Spleen (tissue), 13 donors: ENCODE measurements at places on chromosomes 13 and 19.
A peak's percentile ranks its signal among the peaks of the same experiment; 100 is the strongest.

GRCh38 chr19:2582984-2583956, 107.3 kb downstream of the GADD45B start:
- no peak overlapping the region for H3K4me3 ChIP-seq
- H3K27ac ChIP-seq: no peak overlapping the region
- no peaks in the 10 kb centered on the region for H3K36me3 ChIP-seq
- peaks cover 53% of the 10 kb centered on the region for H3K4me1 ChIP-seq

GRCh38 chr13:84973661-84974060, 825.6 kb downstream of the SLITRK6 start:
- H3K36me3 ChIP-seq: no peaks in the 10 kb centered on the region
- no peaks in the 10 kb centered on the region for H3K27me3 ChIP-seq
- H3K27ac ChIP-seq: no peak overlapping the region
- no peak for DNase-seq

- no peaks in the 10 kb centered on the region for H3K4me1 ChIP-seq
- DNase-seq: no peak
- H3K27ac ChIP-seq: no peak overlapping the region
- no peak overlapping the region for H3K4me3 ChIP-seq
These were observed 406.7 kb upstream of the ZNF507 start for GRCh38 chr19:31938675-31939074.

GRCh38 chr13:31321457-31321856, 121.7 kb downstream of the B3GLCT start:
- DNase-seq: no peak
- no peaks in the 10 kb centered on the region for H3K27me3 ChIP-seq
- H3K4me1 ChIP-seq: no peaks in the 10 kb centered on the region
- peaks cover 40% of the 10 kb centered on the region for H3K36me3 ChIP-seq
- H3K27ac ChIP-seq: peak overlapping the region; percentile 44

DNA sequence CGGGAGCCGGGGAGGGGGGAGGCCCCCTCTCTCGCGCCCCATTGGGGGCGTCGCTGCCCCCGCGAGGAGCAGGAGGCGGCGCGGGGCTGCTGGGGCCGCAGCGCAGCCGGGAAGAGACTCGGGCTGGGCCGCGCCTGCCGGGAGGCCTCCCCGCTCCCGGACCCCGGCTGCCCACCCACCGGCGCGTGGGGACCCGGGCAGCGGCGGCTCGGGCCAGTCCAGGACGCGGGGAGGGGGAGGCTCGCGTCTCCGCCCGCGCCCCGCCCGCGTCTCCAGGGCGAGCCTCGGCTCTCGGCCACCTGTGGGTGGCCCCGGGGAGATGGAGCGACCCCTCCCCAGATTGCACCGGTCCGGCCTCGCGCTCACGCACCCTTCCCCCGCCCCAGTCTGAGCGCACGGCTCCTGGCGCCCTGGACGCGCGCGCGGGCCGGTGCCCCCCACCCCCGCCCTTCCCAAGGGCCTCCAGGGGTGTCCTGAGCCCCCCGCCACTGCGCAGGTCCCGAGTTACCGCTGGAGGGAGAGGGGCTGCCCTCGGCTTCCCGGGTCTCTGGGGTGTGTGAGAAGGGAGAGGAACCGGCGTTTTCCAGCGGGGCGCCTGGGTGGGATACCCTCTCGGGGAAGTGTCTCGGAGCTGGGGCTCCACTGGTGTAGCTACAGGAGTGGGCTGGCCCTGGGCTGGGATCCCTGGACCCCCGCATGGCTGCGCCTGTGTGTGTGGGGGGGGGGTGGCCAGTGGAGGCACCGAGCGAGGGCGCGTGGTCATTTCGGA, 645 bp downstream of the PALM start:
- peak overlapping the region; percentile 80 for H3K27ac ChIP-seq
- H3K36me3 ChIP-seq: no peaks in the 10 kb centered on the region
- H3K27me3 ChIP-seq: peaks cover 27% of the 10 kb centered on the region
- H3K4me3 ChIP-seq: peak overlapping the region; percentile 61
- DNase-seq: no peak

GRCh38 chr13:62299988-62300387, 884.3 kb upstream of the PCDH20 start:
- H3K4me3 ChIP-seq: no peak overlapping the region
- H3K4me1 ChIP-seq: no peaks in the 10 kb centered on the region
- no peaks in the 10 kb centered on the region for H3K27me3 ChIP-seq
- no peak overlapping the region for H3K27ac ChIP-seq

DNA sequence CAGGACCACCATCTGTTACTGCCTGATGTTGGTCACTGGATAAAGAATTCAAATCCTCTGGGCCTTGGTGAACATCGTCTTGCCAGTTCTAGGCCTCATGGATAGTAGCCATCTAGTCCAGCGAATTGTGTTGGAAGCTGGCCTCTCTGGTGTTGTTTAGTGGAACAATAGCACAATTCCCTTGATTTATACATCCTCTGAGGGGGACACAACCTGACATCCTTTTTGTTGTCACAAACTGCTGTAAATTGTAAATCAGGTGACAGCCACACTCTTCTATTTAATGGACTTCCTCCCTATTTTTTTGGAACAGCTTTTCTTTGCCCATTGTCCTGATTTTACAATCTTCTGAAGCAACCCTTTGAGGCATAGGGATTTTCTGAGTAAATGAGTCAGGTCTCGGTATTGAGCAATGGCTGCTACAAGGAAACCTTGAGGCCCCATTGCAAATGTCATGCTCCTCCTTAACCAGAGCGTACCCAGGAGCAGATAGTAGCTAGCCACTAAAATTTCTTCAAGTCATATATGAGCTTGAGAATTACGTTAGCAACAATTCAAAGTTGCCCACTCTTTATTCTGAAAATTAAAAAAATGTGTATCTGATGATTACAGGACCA, 263.3 kb downstream of the COG6 start:
- DNase-seq: no peak
- H3K27ac ChIP-seq: no peak overlapping the region
- H3K36me3 ChIP-seq: no peaks in the 10 kb centered on the region
- no peaks in the 10 kb centered on the region for H3K4me1 ChIP-seq
- no peaks in the 10 kb centered on the region for H3K27me3 ChIP-seq
- no peak overlapping the region for H3K4me3 ChIP-seq

- H3K4me3 ChIP-seq: no peak overlapping the region
- no peaks in the 10 kb centered on the region for H3K4me1 ChIP-seq
- H3K36me3 ChIP-seq: no peaks in the 10 kb centered on the region
- no peaks in the 10 kb centered on the region for H3K27me3 ChIP-seq
These were observed 177.5 kb downstream of the SLC7A1 start for GRCh38 chr13:29418026-29418425.

DNA sequence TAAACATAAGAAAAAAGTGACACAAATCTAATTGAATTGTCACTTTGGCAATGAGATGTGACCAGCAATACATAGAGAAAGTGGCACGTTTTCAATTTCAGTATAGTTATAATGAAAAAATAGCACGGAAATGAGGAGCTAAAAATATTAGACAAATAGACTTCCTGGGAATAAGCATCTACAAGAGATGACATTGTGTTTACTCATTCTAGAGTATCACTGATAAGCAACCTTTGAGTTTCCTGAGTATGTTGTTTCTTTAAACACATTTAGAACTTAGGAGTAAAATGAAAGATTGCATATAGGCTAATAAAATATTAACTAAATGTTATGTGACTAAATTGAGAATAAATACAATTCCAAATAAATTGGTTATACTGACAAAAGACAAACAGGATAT, 207.1 kb upstream of the SLITRK6 start:
- H3K4me1 ChIP-seq: no peaks in the 10 kb centered on the region
- H3K27me3 ChIP-seq: no peaks in the 10 kb centered on the region
- DNase-seq: no peak
- H3K27ac ChIP-seq: no peak overlapping the region
- no peaks in the 10 kb centered on the region for H3K36me3 ChIP-seq
- no peak overlapping the region for H3K4me3 ChIP-seq

DNA sequence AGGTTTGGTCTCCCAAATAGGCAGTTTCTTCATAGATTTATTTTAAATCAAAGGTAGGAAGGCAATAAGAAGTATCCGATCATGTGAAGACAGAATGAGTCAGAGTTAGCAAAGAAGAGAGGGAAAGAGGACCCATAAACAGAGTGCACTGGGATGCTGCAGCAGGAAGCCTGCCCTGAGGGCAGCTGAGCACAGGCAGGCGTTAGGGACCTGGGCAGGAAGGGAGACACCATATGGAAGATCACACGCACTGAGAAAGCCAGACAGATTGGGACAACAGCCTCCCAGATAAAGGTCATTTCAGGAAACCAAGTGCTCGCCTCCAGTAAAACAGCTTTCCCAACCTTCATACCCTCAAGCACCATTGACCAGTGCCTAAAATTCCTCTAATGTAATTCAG, 598.0 kb downstream of the EFNB2 start:
- H3K4me3 ChIP-seq: no peak overlapping the region
- H3K27me3 ChIP-seq: no peaks in the 10 kb centered on the region
- H3K27ac ChIP-seq: no peak overlapping the region

DNA sequence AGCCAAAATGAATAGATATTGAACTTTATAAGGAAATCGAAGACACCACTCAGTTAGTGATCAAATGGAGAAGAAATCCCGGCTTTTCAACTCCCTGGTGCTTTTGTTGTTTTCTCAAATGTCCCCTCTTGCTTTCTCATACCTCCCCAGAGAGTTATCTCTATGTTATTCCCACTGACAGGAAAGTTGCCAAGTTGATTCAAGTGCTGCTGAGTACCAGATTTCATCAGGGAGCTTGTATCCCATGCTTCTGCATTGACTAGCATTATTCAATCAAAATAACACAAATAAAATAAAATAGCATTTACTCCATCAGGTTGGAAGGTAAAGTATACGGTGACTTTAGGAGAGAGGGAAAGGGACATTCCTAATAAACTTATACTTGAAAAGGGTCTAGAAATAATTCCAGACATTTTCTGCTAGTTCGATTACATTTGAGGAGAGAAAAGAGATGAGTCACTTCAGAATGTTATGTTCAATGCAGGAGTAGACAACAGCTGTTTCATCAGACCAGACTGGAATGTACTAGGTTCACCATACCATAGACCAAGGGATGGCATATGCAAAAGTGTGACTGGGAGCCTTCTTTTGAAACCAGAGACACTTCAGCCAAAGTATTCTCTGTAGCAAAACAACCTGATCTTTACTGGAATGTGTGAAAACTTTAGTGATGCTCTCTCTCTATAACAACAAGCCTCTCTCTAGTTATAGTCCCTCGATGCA, 397.8 kb downstream of the FGF14 start:
- DNase-seq: no peak
- H3K4me1 ChIP-seq: no peaks in the 10 kb centered on the region
- H3K27me3 ChIP-seq: no peaks in the 10 kb centered on the region
- no peak overlapping the region for H3K4me3 ChIP-seq

- H3K27ac ChIP-seq: peak overlapping the region; percentile 85
- DNase-seq: no peak
- no peak overlapping the region for H3K4me3 ChIP-seq
- no peaks in the 10 kb centered on the region for H3K27me3 ChIP-seq
- peaks cover 92% of the 10 kb centered on the region for H3K36me3 ChIP-seq
These were observed 11.6 kb downstream of the TPM4 start for GRCh38 chr19:16087940-16088339.

DNA sequence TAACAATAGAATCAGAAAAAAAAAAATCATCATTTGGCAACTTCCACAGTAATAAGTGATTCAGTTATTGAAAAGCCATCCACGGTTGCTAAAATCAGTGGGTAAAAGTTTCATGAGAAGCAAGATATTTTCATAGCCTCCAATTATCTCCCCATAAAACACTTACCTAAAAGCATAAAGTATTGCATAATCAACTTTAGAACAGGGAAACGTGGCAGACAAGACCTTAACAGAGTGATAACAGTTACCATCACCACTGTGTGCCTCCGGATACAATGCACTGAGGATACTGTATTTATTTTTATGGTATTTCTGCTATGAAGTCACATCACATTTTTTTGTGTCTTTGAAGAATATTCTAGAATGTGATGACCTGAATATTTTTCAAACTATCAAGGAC, 37.0 kb downstream of the ABCC4 start:
- no peaks in the 10 kb centered on the region for H3K27me3 ChIP-seq
- no peaks in the 10 kb centered on the region for H3K36me3 ChIP-seq

DNA sequence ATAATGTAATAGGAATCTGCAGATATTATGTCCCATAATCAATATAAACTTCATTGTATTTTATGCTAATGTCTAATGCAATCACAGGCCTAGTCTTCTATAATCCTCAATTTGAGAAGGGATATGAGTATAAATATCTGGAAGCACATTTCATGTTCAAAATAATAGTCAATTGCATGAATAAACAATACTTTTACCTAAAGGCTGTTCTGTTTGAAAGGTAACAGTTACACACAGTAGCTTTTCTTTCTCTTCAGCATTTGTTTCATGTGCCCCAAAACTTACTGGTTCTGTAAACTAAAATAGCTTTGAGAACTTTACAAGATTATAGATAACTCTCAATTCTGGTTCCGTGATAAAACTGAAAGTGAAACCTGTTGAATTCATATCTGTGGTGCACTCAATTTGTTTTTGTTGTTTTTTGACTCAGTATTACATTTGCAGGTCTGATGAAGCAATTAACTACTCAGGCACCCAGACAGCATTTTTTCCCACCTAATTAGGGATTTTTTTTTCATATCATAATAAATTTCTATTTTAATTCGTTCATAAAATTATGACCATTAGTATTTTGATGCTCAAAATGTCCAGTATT, 1193.8 kb downstream of the SLITRK1 start:
- peaks cover 4% of the 10 kb centered on the region for H3K4me1 ChIP-seq
- H3K4me3 ChIP-seq: peak overlapping the region; percentile 28
- no peak for DNase-seq
- no peaks in the 10 kb centered on the region for H3K27me3 ChIP-seq
- peak overlapping the region; percentile 34 for H3K27ac ChIP-seq

DNA sequence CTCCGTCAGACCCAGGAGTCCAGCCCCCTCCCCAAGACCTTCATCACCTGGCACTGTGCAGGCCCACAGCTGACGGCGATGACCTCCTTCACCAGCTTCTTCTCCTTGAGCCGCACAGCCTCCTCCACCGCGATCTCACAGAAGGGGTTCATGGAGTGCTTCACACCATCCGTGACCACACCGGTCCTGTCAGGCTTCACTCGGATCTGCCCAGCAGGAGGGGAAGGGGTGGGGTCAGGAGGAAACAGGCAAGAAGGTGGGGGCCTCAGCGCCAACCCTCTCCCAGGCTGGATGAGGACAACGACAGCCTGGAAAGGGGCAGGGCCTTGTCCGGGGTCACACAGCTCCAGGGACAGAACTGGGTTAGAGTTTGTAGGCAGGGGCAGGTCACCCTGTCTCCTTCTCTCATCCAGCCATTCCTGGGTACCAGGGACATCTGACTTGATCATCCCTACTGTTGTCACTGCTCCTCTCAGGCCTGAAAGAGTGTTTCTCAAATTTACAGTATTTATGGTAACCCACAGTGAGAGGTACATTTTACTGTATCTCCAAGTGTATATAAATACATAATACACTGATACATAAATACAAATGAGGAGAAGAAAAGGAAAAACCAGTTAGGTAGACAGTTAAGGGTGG, 12.0 kb downstream of the ETFB start:
- H3K4me3 ChIP-seq: no peak overlapping the region
- DNase-seq: no peak
- no peak overlapping the region for H3K27ac ChIP-seq
- H3K4me1 ChIP-seq: no peaks in the 10 kb centered on the region

- H3K4me3 ChIP-seq: no peak overlapping the region
- peaks cover 6% of the 10 kb centered on the region for H3K36me3 ChIP-seq
- no peak overlapping the region for H3K27ac ChIP-seq
- no peaks in the 10 kb centered on the region for H3K27me3 ChIP-seq
These were observed 66.8 kb downstream of the IFT88 start for GRCh38 chr13:20633802-20634201.

- H3K4me3 ChIP-seq: no peak overlapping the region
- H3K36me3 ChIP-seq: no peaks in the 10 kb centered on the region
- no peak overlapping the region for H3K27ac ChIP-seq
- no peaks in the 10 kb centered on the region for H3K27me3 ChIP-seq
These were observed 24.1 kb downstream of the OLFM4 start for GRCh38 chr13:53052675-53053074.

- no peaks in the 10 kb centered on the region for H3K36me3 ChIP-seq
- peaks cover 95% of the 10 kb centered on the region for H3K4me1 ChIP-seq
- no peaks in the 10 kb centered on the region for H3K27me3 ChIP-seq
- no peak overlapping the region for H3K4me3 ChIP-seq
- H3K27ac ChIP-seq: peak overlapping the region; percentile 96
These were observed 33.1 kb upstream of the C1QTNF9 start for GRCh38 chr13:24276306-24276705.
